Cardiac muscle cell (in vitro differentiated cells and primary cell): ENCODE measurements at places on chromosomes 13 and 19. TPM values are rescaled to one million over a fixed set of nuclear protein-coding genes. Genes with fewer than 3 reads are reported as not detected.

EHD2 gene
- total RNA-seq = 0.95 and 2.1 TPM in 2 replicates

DCLK1 gene
- total RNA-seq = 0.04 and 0.09 TPM in 2 replicates

MAP3K10 gene
- total RNA-seq = 19.8 and 30.5 TPM in 2 replicates

IZUMO2 gene
- total RNA-seq = not detected in 2 replicates

PPM1N gene
- 1.3 and 2.9 TPM in 2 replicates for total RNA-seq

TYROBP gene
- total RNA-seq = 2.9 TPM in 1 of 2 replicates, not detected in the other

KIR2DL3 gene
- not detected in 2 replicates for total RNA-seq

NCCRP1 gene
- total RNA-seq = 10.3 and 16.1 TPM in 2 replicates

KATNAL1 gene
- total RNA-seq = 12.8 and 21.2 TPM in 2 replicates

APOC4 gene
- total RNA-seq = not detected in 2 replicates

- H3K4me1 ChIP-seq = peaks cover 4% of the 10 kb centered on the region
- H3K27ac ChIP-seq = no peak overlapping the region
- no peaks in the 10 kb centered on the region for H3K27me3 ChIP-seq
- no peaks in the 10 kb centered on the region for H3K36me3 ChIP-seq
Observed at GRCh38 chr19:2970201-2970835, 7.0 kb upstream of the TLE6 start.

GRCh38 chr13:99932912-99933311 lies 38.7 kb downstream of the ZIC5 start:
- no peaks in the 10 kb centered on the region for H3K27me3 ChIP-seq
- no peaks in the 10 kb centered on the region for H3K36me3 ChIP-seq
- no peak overlapping the region for H3K4me3 ChIP-seq
- no peak overlapping the region for H3K27ac ChIP-seq
- H3K4me1 ChIP-seq = peaks cover 6% of the 10 kb centered on the region

GRCh38 chr19:7900931-7901330 lies 2.7 kb upstream of the MAP2K7 start:
- no peak overlapping the region for H3K27ac ChIP-seq
- no peaks in the 10 kb centered on the region for H3K36me3 ChIP-seq
- no peaks in the 10 kb centered on the region for H3K27me3 ChIP-seq
- DNase-seq = no peak
- H3K4me3 ChIP-seq = no peak overlapping the region

DNA sequence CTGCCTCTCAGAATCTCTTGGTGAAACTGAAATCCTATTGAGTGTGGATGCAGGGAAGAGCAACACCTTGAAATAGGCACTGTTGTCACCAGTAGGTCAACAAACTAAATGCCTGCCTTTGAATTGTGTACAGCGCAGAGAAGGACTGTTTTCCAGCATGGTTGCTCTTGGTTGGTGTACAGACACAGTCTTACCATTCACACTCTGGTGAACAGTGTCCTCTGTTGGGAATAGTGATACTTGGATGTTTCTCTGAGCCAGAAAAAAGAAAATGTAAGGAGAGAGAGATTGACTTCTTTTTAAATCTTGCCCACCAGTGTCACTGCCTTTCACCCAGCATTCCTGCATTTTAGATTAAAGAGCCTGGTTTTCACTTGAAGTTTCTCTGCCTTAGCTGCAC lies 179.7 kb downstream of the STK24 start:
- no peak overlapping the region for H3K4me3 ChIP-seq
- H3K27ac ChIP-seq = no peak overlapping the region
- H3K36me3 ChIP-seq = no peaks in the 10 kb centered on the region
- no peaks in the 10 kb centered on the region for H3K27me3 ChIP-seq
- DNase-seq = no peak

DNA sequence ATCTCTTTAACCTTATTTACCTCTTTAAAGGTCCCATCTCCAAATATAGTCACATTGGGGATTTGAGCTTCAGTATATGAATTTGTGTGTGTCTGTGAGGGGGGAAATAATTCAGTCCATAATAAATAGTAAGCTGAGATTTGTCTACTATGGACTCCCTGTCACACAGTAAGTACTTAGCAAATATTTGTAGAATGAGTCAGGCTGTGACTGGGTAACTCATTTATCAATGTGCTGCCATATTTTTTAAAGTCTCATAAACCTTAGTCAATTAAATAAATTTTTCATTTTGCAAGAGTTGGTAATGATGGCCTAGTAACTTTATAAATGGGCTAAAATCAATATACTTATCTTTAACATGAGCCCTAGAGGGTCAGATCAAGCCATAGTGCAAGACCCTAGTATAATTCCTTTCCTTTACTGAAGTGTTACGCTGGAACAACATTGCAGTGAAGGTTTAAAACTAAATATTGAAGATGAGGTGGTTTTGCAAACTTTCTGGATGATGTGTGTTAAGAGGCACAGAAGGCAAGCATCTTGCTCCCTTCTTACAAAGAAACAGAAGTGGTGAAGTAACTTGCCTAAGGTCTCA lies 305.1 kb downstream of the KCNRG start:
- H3K4me1 ChIP-seq = no peaks in the 10 kb centered on the region
- peak; percentile 35 for DNase-seq
- no peak overlapping the region for H3K4me3 ChIP-seq
- H3K27me3 ChIP-seq = no peaks in the 10 kb centered on the region

DNA sequence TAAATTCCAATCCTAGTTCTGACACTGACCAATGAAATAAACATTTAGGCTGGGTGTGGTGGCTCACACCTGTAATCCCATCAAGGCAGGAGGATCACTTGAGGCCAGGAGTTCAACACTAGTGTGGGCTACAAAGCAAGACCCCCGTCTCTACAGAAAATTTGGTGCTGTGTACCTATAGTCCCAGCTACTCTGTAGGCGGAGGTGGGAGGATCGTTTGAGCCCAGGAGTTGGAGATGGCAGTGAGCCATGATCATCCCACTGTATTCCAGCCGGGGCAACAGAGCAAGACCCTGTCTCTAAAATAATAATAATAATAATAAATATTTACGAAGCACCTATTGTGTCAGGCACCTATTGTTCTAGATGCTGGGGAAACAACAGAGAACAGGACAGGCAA lies 6.7 kb downstream of the IRGQ start:
- DNase-seq = no peak
- no peaks in the 10 kb centered on the region for H3K27me3 ChIP-seq
- H3K27ac ChIP-seq = no peak overlapping the region
- no peaks in the 10 kb centered on the region for H3K4me1 ChIP-seq
- no peak overlapping the region for H3K4me3 ChIP-seq

DNA sequence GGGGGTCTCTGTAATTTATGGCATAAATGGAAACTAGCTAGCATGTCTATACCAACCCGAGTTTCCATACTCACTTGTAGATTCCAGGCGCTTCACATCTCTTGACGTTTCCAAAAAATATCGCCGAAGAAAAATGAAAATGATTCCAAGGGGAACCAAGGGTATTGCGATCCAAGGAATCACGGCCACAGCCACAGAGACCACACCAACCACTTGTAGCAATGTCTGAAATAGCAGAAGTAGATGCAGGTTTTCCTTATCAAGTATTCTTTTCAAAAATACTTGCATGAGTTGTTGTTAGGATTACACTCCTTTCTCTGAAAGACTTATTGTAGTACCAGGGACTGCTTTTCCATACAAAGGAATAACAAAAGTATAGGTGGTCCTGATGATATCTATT lies 218.2 kb downstream of the ABCC4 start:
- DNase-seq = no peak
- H3K27me3 ChIP-seq = no peaks in the 10 kb centered on the region
- H3K27ac ChIP-seq = no peak overlapping the region
- H3K4me3 ChIP-seq = no peak overlapping the region
- H3K4me1 ChIP-seq = no peaks in the 10 kb centered on the region

DNA sequence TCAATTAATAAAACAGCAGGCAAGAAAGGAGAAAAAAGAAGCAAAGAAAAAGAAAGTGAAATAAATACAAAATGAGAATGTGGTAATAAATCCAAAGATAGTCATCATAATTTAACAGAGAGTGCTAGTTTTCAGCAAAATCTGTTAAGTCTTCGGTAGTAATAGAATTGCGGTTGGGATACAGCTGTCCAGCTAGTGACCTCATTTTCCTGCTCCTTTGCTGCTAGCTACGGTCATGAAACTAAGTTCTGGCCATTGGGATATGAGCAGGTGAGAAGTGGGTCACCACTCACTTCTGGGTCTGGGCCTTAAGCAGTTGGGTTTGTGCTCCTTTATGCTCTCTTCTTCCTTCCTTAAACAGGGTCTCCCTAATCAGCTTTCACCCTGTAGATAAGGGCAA lies 11.7 kb upstream of the DGKH start:
- H3K27me3 ChIP-seq = peaks cover 18% of the 10 kb centered on the region
- H3K4me1 ChIP-seq = no peaks in the 10 kb centered on the region
- no peak overlapping the region for H3K4me3 ChIP-seq
- no peaks in the 10 kb centered on the region for H3K36me3 ChIP-seq
- no peak overlapping the region for H3K27ac ChIP-seq

GRCh38 chr13:59766236-59766635 lies 397.5 kb downstream of the DIAPH3 start:
- DNase-seq = no peak
- H3K36me3 ChIP-seq = no peaks in the 10 kb centered on the region
- no peaks in the 10 kb centered on the region for H3K4me1 ChIP-seq
- no peak overlapping the region for H3K4me3 ChIP-seq
- H3K27ac ChIP-seq = no peak overlapping the region
- no peaks in the 10 kb centered on the region for H3K27me3 ChIP-seq

- no peak overlapping the region for H3K27ac ChIP-seq
- no peak overlapping the region for H3K4me3 ChIP-seq
- H3K27me3 ChIP-seq = no peaks in the 10 kb centered on the region
- no peaks in the 10 kb centered on the region for H3K4me1 ChIP-seq
- no peaks in the 10 kb centered on the region for H3K36me3 ChIP-seq
- DNase-seq = no peak
Observed at GRCh38 chr13:45184693-45185092, 16.2 kb downstream of the KCTD4 start.

DNA sequence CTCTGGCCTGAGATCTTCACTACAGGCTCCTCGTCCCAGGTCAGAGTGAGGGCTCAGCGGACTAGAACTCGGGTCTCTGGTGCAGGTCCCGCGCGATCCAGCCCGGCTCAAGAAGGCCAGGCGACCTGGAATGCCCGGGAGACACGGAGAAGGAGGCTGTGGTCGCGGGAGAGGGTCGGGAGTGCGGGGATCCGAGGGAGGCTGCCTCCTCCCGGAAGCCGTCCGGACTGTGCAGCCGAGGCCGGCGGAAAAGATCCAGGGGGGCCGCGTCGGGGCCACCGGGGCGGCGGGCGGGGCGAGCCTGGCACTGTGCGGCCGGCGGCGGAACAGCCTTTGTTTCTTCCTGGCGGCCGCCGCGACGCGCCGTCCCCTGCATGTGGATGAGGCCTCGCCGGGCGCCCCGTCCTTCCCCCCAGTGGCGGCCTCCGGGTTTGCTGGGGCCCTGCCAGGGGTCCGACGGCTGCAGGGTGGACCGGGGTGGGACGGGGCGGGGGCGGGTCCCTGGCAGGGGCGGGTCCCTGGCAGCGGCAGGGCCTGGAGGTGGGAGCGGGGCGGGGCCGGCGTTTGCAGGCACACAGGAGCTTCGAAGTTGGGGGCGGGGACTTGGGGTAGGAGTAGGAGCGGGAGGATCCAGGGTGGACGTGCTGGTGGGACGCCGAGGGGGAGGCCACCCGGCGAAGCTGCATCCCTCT lies 1.0 kb upstream of the SLC7A10 start:
- H3K27ac ChIP-seq = no peak overlapping the region
- no peak overlapping the region for H3K4me3 ChIP-seq
- no peaks in the 10 kb centered on the region for H3K36me3 ChIP-seq
- no peak for DNase-seq

GRCh38 chr13:84400706-84401105 lies 518.4 kb upstream of the SLITRK1 start:
- H3K27ac ChIP-seq = no peak overlapping the region
- H3K4me3 ChIP-seq = no peak overlapping the region
- peak; percentile 78 for DNase-seq
- no peaks in the 10 kb centered on the region for H3K36me3 ChIP-seq

DNA sequence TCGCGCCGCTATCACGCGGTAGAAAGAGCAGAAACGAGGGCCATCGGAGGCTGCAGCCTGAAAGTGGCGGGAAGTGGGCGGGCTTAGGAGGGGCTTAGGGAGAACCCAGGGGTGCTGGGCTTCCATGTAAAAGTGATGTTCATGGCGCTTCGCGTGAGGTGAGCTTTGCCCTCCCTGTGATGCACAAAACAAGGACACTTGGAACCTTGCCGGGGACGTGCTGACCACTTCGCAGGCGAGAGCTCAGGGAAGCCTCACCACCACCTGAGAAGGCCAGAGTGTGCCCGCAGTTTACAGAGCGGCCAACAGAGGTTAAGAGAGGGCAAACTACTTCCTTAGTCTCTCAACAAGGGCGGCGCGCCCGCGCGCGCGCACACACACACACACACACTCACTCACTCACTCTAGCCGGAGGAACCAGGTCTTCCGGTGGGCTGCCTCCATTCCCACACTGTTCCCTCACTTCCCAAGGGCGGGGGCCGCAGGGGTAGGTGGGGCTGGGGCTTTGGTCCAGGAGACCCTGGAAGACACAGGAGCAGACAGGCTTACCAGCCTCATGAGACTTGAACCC lies 651 bp downstream of the GAPDHS start:
- no peaks in the 10 kb centered on the region for H3K36me3 ChIP-seq
- H3K4me3 ChIP-seq = no peak overlapping the region
- no peak overlapping the region for H3K27ac ChIP-seq
- DNase-seq = peak; percentile 57

GRCh38 chr13:36346222-36347083 lies at the start of gene SPART:
SPART (minus strand) TSS chr13:36346394; CDS start chr13:36335830, 10,564 bp downstream.
- no peaks in the 10 kb centered on the region for H3K4me1 ChIP-seq
- H3K36me3 ChIP-seq = no peaks in the 10 kb centered on the region
- DNase-seq = peak; percentile 91

GRCh38 chr19:38388349-38389100 lies at the start of gene SPRED3:
SPRED3 (plus strand) TSS chr19:38388697; CDS start chr19:38390303, 1,606 bp downstream.
- peak within 1 kb of the TSS; percentile 52 for H3K4me3 ChIP-seq
- no peaks in the 10 kb centered on the region for H3K27me3 ChIP-seq
- H3K27ac ChIP-seq = peak within 1 kb of the TSS; percentile 75
- peaks cover 4% of the 10 kb centered on the region for H3K36me3 ChIP-seq

GRCh38 chr19:8340341-8341096 lies 2.5 kb downstream of the KANK3 start:
- H3K4me1 ChIP-seq = no peaks in the 10 kb centered on the region
- peaks cover 22% of the 10 kb centered on the region for H3K27me3 ChIP-seq
- no peaks in the 10 kb centered on the region for H3K36me3 ChIP-seq
- no peak overlapping the region for H3K27ac ChIP-seq
- H3K4me3 ChIP-seq = no peak overlapping the region
- DNase-seq = peak; percentile 49

GRCh38 chr19:39498798-39499642 lies at the start of gene DLL3:
DLL3 (plus strand) TSS chr19:39498947; CDS start chr19:39498975, 28 bp downstream.
- peak within 1 kb of the TSS; percentile 28 for H3K4me3 ChIP-seq
- H3K27me3 ChIP-seq = peaks cover 15% of the 10 kb centered on the region
- DNase-seq = peak; percentile 58
- H3K4me1 ChIP-seq = no peaks in the 10 kb centered on the region

DNA sequence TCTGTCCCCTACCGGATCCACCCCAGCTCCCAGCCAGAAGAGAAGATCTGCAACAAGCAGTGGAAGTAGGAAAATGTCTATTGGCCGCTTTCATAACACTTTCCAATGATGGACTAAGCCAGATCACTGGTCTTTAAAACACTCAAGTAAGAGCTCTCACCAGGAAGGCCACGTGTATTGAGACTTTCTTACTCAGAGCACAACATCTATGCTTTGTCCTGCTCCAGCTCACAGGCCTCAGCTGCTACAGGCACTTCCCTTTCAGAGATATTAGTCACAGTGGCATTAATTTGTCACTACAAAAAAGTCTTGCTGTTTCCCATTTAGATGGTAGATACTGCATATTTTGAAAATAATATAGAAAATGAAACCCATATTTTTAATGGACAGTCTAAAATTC lies 164.2 kb downstream of the ABCC4 start:
- no peak for DNase-seq
- no peaks in the 10 kb centered on the region for H3K27me3 ChIP-seq
- H3K4me3 ChIP-seq = no peak overlapping the region
- no peak overlapping the region for H3K27ac ChIP-seq
- no peaks in the 10 kb centered on the region for H3K36me3 ChIP-seq
- H3K4me1 ChIP-seq = no peaks in the 10 kb centered on the region
